Stimulated activated CD4-positive, alpha-beta T cell treated with anti-CD3 and anti-CD28 coated beads, Interleukin-15, amount 100 ng/mL, for 1 hour (primary cell): ENCODE measurements at places on chromosomes 6 and 20.

GRCh38 chr20:43022568-43022967 is 167.1 kb downstream of the PTPRT start:
- no peak for DNase-seq

DNA sequence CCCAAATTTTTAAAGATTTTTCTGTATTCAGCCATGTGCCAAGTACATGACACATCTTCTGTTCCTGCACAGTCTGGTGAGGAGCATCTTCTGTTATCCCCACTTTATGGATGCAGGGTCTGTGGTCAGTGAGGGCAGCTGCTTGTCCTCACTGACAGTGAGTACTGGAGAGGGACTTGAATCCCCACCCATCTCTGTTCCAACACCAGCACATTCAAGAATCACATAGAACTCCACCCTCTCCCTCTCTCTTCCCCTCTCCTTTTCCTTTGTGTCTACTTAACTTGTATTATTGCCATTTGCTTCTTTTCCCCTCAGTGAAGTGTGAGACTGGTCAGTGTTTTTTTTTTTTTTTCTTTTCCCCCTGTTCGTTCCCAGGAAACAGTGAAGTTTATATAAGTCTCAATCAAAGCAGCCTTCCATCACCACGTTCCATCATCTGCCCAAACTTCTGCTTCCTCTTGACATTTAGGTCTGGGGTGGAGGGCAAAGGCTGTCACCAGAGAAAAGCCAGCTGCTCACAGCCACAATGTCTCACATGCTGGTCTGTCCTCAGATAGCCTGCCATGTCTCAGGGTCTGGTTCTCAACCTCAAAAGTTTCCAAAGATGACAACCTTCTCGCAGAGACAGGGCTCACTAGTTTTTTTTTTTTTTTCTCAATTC is 110.0 kb upstream of the SSTR4 start:
- DNase-seq: no peak

GRCh38 chr20:21395666-21396598 is 1.4 kb downstream of the NKX2-4 start:
- DNase-seq: no peak

- no peak for DNase-seq
Observed at GRCh38 chr6:169289257-169289618, 35.6 kb upstream of the THBS2 start.

- no peak for DNase-seq
Observed at GRCh38 chr6:46058951-46059350, 43.3 kb upstream of the CLIC5 start.

- no peak for DNase-seq
Observed at GRCh38 chr6:19705606-19706005, 131.6 kb upstream of the ID4 start.

DNA sequence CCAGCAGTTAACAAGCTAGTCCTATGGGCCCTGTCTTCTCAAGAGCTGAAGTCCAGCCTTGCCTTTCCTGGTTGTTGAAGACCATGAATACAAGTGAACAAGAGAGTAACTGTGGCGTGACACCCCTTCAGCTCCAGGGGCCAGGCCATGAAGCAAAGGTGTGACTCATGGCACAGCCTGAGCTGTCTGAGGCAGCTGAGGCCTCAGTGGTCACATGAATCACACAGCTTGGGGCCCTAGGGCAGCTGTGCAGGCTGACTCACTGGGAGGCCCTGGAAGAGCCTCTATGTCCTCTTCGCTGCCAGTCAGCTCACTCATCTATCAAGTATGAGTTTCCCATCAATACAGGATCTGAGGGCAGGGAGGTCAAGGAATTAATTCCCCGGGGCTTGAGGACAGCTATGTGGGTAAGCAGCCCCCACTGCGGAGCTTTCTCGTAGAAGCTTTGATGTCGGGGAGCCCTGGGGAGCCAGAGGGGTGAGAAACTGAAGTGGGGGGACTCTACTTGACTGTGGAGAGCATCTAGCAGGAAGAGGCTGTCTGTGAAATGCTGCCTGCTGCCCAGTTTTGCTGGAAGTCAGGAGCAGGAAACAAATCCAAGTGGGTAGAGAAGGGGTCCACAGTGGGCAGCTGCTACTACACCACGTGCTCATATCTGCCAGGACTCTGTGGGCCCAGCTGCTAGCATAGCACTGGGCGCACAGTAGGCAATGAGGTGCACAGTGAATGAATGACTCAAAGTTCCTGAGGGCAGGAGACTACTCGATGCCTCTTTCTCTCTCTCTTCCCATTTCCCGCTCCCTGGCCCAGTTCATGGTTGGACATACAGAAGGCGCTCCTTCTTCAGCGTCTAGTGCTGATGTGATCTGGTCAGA is 13.7 kb upstream of the FAM83C start:
- no peak for DNase-seq

DNA sequence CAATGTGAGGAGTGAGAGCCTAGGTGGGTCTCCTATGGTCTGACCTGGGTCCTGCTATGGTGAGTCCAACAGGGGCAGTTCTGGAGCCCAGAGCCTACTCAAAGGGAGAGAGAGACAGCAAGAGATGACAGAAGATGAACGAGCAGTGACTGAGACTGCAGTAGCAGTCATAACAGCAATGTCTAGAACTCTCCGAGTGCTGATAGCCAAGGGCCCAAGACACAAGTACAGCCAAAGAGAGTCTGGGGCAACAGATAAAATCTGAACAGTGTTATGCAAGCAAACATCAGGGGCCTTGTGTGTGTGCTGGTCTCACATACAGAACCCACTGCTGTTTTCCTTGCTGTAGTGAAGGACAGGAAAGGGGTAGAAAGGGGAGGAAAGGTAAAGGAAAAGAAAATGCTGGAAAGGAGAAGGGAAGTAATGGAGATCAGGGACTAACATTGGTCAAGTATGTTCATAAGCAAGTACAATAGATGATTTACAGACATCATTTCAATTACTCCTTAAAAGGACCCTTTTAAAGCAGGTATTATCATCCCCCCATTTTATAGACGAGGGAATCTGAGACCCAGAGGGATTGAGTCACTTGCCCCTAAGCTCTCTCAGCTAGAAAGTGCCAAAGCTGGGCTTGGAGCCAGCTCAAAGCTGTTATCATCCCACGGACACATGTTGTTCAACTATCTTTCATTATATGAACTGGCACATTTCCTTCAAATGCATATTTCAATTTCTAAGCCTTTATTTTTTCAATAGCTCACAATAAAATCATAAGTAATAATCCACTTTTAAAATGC is 182.3 kb upstream of the RAB32 start:
- no peak for DNase-seq

DNA sequence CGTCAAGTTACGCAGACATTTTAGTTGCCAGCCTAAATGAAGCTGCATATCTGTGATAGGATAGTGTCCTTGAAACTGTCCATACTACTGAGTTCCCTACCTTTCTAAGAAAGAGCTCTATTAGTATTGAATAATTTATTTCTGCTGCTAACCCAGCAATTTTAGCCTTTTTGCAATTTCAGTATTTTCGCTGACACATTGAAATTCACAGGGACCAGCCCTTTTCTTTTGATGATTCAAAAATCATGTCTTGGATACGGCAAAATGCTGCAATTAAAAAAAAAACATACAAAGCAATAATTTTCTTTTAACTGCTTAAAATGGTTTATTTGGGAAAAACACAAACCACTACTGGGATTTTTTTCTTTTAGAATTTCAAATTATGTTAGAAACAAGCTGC is 563.3 kb downstream of the TBC1D32 start:
- no peak for DNase-seq

DNA sequence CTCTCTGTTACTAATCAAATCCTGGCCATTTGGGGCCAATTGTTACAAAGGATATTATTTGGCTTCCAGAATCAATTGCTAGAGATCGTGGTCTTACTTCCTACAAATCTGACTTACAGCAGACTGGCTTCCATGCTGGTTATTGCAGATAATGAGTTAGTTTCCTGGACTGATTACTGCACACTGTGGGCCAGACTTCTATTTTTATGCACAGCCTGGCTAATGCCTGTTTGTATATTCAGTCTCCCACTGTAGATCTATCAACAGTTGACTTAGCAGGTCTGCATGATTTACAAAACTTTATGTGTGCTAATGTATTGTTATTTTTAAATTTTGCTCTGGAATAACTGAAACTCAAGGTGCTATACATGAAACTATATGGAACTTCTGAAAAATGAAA is 25.8 kb upstream of the FBXL4 start:
- DNase-seq: no peak

DNA sequence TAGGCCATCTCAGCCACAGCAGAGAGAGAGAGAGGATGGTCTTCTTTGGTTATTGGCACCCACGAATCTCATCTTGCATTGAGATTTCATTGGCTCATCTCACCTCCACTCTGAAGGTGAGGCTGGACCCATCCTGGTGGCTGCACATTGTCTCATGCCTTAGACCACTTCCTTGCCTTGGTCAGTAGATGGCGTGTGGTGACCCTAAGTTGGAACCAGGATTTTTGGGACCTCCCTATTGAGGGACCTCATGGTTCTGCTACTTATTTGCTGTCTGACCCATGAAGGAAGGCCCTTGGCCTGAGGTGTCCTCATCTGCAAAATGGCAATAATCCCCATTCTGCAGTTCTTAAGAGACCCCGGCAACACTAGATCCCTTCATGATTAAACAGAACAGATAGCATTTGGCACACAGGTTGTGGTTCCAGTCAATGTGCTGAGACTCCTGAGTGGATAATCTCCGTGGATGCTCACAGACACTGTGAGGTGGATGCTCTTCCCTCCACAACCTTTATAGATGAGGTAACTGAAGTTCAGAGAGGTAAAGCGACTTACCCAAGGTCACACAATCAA is 21.5 kb upstream of the AAR2 start:
- DNase-seq: no peak

- DNase-seq: no peak
Observed at GRCh38 chr6:83252719-83253118, 59.6 kb downstream of the RWDD2A start.
